Right ventricle myocardium superior (tissue), 1 donor: ENCODE measurements at places on chromosomes 5 and 9. TPM values are rescaled to one million over a fixed set of nuclear protein-coding genes. Genes with fewer than 3 reads are reported as not detected.

The SOHLH1 gene
- total RNA-seq: not detected

- no peak for DNase-seq
Observed at GRCh38 chr9:18824095-18824666, 208.8 kb downstream of the SAXO1 start.

DNA sequence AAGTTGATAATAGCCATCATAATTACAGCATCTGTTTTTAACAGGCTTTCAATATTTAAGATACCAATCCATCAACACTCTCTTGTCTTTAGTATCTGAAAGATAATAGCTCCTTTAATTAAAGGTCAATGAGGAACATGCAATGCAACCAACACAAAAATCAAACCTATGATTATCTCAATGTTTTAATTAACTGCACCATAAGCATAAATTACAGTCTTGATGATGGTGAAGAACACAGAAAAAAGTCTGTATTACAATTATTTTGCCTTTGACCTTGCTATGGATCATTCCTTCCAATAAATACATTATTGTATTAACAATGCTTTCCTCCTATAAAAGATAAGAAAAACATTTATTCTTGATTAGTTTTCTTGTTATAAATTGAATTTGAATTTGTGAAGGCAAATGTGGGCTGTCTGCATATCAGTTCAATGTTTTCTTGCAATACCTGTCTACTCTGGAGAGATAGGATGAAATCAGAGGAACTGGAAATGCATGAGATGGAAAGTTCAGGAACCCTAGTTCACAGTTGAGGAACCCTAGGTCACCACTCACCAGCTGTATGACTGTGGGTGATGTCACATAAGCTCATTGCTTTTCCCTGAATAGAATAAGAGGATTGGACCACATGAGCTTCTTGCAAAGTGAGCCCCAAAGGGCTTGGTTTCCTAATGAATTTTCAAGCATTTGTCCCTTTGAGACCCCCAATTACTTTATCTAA lies 58.5 kb upstream of the ANXA1 start:
- no peak for DNase-seq

- DNase-seq: peak; percentile 83
Observed at GRCh38 chr5:9653811-9654210, 23.7 kb upstream of the TAS2R1 start.

The CDO1 gene
- 9.2 TPM for total RNA-seq

The TEK gene
- total RNA-seq: 19.1 TPM

The SLC6A7 gene
- total RNA-seq: not detected

- no peak for DNase-seq
Observed at GRCh38 chr5:156870498-156870839, 20.4 kb downstream of the PPP1R2B start.

DNA sequence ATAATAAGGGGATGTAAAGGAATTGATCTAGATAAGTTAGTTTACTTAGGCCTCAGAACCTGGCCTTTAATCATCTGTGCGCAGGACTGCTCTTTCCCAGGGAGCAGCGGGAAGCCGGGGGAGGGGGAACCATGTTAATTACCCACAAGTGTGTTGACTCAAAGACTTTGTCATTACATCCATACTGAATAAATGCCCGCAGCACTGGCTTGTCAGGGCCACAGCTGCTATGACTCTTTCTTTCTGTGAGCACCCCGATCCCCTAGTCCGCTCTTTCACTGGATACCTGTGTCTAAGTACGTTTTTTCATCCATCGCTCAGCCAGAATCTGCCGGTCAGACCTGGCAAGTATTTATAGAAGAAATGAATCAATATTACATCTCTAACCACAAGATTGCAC lies 249.3 kb upstream of the DMRT1 start:
- DNase-seq: no peak

- no peak for DNase-seq
Observed at GRCh38 chr9:2047144-2047671, 32.1 kb downstream of the SMARCA2 start.

DNA sequence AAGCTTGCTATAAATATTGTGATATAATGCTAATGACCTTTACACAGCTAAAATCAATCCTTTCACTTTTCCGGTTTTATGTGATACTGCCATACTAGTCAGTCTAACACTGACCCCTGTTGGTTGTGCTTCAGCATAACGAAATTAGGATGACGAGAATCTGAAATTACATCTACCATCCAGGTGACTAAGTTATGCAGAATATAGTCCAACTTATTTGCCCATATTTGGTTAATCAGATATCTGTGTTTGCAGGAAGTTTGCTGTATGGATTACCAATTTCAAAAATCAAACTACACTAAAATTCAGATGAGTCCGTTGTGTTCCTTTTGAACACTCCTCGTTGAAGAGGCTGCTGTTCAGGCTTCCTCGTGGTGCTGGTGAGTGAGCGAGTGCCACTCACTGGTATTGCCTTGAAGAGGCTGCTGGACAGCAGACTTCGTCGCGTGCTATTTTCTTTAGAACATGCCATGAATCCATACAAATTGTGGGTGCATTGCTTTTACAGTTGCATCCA lies 32.5 kb downstream of the TENT4A start:
- DNase-seq: no peak

DNA sequence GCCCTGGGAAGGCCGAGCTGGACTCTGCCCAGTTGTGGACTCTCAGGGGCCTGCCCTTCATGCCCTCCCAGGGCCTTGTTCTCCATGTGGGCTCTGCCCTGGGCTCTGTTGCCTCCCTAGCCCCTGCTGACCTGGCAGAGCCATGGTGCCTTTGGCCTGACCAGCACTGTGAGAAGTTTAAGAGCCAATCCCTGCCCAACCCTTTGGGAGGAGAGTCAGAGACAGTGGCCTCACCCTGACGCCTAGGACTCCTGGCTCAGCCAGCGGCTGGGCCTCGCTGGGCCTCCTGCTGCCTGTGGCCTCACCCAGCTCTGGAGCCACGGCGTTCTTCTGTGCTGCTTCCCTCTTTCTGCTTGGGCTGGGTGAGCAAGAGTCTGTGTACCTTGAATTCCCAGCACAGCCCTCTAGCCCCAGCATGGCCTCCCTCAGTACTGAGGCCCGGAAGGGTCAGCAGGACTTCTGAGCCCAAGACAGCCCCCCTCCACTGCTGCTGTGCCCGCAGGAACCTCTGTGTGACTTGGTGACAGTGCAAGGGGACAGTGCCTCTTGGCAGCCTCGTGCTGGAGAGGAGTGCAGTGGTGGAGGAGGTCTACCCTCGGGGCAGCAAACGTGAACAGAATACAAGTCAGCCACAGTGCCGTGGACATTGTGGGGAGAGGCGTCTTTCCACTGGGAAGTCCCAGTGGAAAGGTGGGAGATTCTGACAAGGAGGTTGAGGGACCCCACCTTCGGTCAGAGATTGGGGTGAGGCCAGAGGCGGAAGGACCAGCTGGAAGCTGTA lies 97.4 kb downstream of the CACNA1B start:
- DNase-seq: peak; percentile 19

The ACTBL2 gene
- total RNA-seq: not detected

DNA sequence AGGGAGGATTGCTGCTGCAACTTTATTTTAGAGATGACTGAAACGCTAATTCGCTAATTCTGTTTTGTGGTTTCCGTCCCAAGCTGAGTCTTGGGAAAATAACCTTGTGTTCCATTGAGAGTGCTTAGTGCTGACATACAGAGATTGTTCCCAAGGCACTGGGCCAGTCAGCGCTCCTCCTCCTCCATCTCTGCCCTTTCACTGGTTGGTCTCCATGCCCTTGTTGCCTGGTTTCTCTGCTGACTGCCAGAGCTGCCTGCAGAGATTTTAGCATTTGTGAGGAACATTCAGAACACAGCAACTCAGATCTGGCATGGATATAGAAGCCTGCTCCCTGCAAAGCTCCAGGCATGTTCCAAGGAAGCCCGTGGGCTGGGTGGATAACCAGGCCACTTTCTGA lies 126.0 kb upstream of the IRX2 start:
- no peak for DNase-seq

DNA sequence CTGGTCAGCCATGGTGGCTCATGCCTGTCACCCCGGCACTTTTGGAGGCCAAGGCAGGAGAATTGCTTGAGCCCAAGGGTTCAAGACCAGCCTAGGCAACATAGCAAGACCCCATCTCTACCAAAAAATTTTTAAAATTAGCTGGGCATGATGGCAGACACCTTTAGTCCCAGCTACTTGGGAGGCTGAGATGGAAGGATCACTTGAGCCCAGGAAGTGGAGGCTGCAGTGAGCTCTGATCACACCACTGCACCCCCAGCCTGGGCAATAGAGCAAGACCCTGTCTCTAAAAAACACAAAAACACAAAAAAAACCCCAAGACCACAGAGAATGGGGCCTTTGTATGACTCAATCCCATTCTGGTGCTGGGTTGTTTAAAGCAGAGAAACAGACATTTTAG lies 44.0 kb downstream of the MED27 start:
- no peak for DNase-seq

DNA sequence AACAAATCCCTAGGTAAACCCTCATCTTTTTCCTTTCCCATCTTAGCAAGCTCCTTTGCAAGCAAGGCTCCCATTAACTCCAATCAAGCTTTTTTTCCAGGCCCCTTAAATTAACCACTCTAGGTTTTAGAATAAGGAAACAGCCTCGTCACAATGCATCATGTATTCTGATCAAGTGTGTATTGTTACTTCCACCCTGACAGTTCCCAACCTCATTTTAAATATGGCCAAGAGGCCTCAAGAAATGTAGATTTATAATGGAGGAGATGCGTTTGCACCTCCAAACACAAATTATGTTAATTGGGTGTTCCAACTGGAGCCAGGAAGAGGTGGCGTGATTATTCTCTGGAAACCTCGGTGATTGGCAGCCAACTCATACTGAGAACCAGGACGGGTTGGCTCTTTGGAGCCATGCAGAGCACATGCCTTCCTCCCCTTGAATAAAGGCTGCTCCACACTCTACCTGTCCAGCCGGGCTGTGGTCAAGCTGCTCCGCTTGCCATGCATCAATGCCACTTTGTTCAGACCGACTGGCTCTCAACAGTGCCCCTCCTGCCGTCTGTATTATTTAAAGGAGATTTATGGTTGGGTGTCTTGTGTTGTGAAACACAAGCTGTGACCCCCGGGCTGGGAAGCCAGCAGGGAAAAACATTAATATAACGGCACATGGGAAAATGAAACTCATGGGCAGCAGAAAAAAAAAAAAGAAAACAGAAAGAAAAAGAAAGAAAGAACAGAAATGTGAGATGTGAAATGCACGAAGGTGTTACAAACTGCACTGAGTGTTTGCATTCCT lies 191.1 kb downstream of the EBF1 start:
- DNase-seq: no peak

- no peak for DNase-seq
Observed at GRCh38 chr5:55708732-55709131, 3.4 kb downstream of the SLC38A9 start.
